ENCODE measurements at places on chromosomes 4 and X.

DNA sequence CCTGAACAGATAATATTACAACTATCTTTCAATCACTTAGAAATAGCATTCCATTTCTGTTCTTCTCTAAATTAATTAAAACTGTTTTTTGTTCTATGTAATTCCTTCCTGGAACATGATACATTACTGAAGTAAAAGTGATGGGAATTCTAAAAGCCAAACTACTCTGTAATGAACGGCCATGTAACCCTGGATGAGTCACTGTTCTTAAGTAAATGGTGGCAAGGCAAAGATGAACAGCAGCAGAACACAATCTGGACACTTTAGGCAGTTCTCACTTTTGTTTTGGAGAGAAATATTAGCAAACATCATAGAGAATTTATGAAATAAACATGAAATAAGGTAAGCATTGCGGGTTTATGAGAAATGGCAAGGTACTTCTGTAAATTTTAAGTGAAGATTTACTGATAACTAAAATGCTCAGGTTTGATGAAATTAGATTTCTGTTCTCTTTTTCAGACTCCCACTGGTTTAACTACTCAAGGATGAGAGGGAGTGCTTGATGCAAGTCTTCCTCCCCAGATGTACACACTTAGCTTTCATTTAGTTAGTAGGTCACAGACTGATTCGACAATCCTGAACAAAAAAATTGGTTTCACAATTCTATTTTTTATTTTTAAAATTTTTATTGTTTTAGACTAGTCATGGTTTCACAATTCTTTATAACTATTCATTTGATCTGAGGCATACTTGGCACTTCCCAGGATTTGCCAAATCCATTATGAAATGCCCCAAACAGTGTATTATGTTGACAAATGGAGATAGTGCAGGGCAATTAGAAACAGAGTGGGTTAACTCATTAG, 964 bp upstream of the GPR82 start:
- peak; percentile 59 for DNase-seq

- DNase-seq: no peak
These were observed 29.6 kb downstream of the RTL5 start for GRCh38 chrX:72102126-72102525.

DNA sequence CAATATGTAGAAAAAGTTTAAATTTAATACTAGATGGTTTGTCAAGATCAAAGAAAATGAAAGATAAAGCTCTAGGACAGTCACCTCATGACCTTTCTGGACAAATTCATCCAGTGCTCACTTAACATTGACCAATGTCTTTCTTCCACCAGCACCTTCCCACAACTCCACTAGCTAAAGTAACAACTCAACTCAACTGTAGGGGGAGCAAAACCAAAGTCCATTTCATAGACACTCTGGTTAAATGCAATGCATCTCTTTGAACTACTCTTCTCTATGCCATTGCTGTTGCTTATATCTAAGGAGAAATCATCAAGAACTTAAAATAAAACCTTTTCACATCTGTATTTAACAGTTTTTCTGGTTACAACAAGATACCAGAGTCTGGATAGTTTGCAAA, 25.1 kb downstream of the UGT2B4 start:
- DNase-seq: no peak

DNA sequence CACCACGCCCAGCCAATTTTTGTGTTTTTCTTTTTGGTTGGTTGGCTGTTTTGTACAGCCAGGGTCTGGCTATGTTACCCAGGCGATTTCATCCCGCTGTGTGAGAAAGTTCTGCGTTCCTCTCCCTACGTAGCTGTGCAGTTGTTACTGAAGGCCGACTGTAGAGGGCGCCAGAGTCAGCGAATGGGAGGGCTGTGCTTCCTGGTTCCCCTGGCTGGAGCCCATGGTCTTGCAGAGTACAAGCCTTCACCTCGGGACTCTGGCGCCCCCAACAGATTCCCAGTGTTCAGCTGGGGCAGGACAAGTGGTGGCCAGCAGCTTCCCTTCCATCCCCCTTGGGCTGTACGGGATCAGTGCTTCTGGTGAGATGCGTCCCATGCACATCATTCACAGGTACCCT, 5.6 kb upstream of the CT45A1 start:
- no peak for DNase-seq

DNA sequence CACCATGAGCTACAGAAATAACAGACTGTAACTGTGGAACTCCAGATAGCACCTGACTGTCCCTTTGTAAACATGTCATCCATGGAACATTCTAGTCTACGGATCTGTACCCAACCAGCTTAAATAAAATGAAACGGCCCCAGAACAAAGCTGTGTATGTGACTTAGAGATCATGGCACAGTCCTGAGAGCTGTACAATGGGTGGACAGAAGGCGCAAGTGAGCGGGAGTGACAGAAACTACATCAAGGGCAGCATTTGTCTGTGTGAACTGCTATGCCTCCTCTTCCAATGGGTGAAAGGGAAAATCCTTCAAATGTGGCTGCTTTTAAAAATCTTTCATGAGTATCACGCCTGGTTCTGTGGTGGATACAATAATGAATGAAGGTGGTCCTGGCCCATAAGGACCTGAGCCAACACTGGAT, 72.5 kb downstream of the FAT1 start:
- DNase-seq: no peak

DNA sequence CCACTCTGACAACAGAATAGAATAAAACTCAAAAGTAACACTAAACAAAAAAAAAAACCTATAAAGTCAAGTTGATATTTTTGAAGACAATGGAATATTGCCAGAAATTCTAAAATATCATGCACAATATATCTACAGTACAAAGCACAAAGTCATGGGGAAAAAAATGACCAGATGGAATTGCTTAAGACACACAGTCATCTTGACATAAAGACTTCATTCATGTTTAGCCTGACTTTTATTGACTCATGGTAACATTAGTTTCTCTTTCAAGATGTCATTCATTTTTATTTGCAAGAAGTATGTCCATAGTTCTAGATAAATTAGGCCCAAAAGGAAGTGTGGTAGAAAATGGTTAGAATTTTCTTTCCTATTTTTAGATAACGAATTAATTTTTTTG, 259.1 kb downstream of the CAMK2D start:
- peak; percentile 27 for DNase-seq

GRCh38 chrX:43940816-43941474, 32.2 kb downstream of the NDP start:
- peak; percentile 61 for DNase-seq

DNA sequence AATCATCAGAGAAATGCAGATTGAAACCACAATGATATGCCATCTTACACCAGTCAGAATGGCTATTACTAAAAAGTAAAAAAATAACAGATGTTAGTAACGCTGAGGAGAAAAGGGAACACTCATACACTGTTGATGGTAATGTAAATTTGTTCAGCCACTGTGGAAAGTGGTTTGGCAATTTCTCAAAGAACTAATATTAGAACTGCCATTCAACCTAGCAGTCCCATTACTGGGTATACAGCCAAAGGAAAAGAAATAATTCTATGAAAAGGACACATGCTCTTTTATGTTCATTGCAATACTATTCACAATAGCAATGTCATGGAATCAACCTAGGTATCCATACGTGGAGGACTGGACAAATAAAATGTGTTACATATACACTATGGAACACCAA, 566.3 kb downstream of the STPG2 start:
- DNase-seq: no peak

DNA sequence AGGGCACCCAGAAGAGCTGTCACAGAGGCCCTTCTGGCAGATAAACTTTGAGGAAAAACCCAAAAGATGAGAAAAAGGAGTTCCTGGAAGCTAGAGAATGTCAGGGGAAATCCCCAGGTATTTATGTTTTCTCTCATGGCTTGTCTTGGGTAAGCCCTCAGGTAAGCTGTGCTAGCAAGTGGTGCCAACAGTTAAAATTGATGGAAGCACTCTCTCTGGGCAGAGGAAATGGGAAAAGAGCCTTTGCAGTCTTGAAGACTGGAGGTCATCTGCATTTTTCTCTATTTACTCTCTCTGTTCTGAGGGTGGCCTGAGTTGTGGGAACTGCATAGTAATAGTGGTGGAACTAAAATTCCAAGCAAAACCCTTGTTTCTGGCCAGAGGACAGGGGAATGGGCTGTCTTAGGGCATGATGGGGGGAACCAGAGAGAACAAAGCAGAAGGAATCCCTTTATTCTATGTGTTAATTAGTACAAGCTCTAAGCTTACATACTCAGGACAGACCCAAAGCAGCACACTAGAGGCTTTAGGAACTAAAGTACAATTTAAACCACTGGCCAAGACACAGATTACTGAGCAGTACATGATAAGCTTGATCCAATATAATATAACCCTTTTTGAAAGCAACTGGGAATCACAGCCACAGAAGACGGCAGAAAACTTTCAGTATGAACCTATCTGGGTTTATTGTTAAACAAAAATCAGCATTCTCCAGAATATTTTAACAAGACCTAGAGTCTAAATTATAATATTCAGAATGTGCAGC, 53.3 kb upstream of the SLC10A4 start:
- DNase-seq: no peak

GRCh38 chrX:129781134-129781672, 1.5 kb downstream of the SASH3 start:
- no peak for DNase-seq

DNA sequence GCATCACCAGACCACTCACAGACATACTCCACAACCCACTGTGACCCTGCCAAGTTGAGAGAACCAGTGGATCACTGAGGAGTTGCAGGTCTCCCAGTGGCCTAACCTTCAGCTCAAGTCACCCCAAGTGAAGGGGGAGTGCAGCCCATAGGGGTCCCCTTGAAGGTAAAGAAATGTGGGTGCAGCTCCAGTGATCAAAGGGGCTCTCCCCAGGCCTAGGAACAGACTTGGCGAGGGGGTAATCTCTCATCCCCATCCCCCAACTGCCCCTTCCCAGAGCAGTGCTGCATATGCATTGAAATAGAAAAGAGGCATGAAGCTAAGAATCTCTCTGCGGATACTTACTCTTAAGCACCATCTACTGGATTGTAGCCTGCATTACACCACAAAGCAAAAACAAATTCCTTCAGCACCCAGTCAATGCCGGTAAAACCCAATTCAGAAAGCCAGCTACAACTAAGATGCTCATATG, 27.0 kb downstream of the MAGEE1 start:
- peak; percentile 18 for DNase-seq

DNA sequence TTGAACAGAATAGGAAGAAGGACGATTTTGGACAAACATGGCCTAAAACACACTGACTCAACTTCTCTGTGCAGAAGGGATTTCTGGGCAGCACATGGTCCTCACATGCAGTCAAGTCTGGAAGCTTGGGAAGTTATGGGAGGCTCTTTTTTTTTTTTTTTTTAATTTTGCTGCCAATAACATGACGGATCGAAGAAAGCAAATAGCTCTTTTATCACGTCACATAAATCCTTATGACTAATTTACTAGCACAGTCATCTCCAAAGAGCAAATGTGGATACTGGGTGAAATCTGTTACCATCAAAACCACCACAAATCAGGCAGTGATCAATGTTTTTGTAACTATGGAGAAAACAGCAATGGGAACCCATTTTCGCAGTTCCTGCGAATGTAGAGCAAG, 193.3 kb upstream of the FAM9B start:
- no peak for DNase-seq

DNA sequence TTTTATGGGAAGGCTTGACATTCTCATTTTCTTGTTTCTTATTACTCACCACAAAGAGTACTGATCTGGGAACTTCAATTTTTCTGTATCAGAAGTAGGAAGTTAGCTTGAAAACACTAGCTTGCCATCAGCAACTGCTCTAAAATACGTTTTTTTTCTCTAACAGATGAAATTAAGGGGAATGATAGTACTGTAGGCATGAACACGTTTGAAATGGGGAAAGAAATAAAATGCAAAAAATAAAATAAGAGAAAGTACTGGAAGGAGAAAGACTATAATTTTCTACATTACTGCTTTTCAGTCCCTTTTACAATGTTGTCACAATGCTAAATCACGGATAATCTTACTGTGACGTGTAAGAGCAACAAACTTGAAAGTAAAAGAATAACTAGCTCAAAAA, 1.5 kb downstream of the RADX start:
- no peak for DNase-seq

- DNase-seq: no peak
These were observed 600.3 kb downstream of the SPRY1 start for GRCh38 chr4:123996718-123997510.

- DNase-seq: no peak
These were observed 724.8 kb upstream of the FTHL17 start for GRCh38 chrX:31796624-31797023.

DNA sequence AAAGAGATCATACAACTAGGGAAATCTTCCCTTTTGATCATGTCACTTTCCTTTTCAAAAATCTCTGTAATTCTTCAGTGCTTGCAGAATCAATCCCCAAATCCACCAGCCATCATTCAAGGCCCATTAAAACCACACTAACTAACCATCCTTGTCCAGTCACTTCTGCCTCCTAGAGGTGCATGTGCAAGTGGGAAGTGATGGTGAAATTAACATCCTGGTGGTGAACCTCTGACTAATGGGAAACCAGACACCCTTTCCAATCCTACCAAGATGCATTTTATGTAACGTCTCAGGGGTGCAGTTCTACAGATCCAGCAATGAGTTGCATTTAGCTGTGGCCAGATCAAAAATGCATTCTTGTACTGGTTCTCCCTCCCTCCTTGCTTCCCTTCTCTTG, 341.8 kb downstream of the RAPGEF2 start:
- peak; percentile 23 for DNase-seq

GRCh38 chrX:68749426-68749825, 79.4 kb upstream of the EFNB1 start:
- no peak for DNase-seq
